ENCODE measurements at places on chromosomes 12 and 14.
A peak's percentile ranks its signal among the peaks of the same experiment; 100 is the strongest.

DNA sequence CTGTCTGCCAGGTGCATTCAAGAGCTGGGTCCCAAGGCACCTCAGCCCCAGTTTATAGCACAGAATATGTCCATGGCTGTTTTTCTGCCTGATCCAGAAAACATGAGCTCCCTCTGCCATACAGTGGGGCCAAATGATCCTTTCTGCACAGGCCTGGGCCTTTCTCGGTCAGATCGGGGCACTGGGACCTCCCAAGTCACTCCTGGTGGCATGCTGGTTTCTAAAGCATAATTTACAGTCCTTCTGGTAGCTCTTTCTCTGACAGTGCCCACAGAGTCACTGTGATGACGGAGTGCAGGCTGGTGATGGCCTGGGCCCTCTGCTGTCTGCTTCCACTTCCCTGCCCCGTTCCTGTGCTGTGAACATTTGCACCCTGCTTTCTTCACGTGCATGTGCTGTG is 99.2 kb downstream of the ADGRD1 start:
- DNase-seq: no peak

DNA sequence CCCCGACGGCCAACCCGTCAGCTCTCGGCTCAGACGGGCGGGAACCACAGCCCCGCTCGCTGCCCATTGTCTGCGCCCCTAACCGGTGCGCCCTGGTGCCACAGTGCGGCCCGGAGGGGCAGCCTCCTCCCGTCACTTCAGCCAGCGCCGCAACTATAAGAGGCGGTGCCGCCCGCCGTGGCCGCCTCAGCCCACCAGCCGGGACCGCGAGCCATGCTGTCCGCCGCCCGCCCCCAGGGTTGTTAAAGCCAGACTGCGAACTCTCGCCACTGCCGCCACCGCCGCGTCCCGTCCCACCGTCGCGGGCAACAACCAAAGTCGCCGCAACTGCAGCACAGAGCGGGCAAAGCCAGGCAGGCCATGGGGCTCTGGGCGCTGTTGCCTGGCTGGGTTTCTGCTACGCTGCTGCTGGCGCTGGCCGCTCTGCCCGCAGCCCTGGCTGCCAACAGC is at the start of gene WNT1:
Gene WNT1 (plus strand): TSS at position 32 of the 450 bp plus-strand sequence. CDS start 329 bp downstream, at position 361.
- DNase-seq: no peak

- no peak for DNase-seq
Measured at GRCh38 chr14:68418174-68419118, 374.4 kb downstream of the ZFP36L1 start.

DNA sequence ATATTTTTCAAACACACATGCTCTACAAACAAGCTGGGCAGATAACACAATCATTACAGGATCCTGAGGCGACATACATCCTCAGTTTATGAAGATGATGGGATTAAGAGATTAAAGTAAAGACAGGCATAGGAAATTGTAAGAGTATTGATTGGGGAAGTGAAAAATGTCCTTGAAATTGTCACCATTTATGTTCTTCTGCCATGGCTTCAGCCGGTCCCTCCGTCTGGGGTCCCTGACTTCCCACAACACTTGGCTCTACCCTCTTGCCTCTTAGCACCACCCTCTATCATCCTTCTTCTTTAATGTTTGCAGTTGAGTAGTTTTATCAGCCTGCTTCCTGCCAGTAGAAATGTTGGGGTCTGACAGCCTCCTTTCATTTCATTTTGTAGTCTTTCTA is 244.4 kb downstream of the DAD1 start:
- DNase-seq: no peak

DNA sequence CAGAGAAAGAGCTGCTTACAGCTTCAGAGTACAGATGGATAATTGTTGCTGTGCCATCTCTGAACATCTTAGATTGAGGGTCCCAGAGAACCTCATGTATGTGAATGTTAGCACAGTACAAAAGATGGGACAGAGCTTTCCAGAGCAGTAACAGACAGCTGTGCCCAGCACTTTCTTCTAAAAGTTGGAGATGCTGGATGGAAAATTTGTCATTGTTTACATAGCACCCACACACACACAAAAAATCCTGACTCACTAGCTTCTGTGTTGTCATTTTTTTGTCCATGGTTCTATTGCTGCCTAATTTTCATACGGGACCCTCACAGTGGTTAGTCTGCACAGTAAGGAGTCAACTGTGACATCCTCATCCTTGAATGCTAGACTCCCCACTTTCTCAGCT is 374.7 kb downstream of the DIO2 start:
- DNase-seq: no peak

DNA sequence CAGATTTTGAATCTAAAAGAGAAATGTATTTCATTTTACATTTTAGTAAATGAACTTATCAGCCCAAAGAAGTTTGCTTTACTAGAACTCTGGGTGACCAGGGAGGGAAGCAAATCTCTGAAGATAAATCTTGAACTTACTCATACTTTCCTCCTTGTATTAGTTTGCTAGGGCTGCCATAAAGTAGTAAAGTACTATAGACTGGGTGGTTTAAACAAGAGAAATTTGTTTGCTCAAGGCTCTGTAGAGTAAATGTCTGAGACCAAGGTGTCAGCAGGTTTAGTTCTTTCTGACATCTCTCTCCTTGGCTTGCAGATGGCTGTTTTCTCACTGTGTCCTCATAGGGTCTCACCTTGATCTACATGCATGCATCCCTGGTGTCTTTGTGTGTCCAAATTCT is 926.0 kb downstream of the DIO2 start:
- DNase-seq: no peak

DNA sequence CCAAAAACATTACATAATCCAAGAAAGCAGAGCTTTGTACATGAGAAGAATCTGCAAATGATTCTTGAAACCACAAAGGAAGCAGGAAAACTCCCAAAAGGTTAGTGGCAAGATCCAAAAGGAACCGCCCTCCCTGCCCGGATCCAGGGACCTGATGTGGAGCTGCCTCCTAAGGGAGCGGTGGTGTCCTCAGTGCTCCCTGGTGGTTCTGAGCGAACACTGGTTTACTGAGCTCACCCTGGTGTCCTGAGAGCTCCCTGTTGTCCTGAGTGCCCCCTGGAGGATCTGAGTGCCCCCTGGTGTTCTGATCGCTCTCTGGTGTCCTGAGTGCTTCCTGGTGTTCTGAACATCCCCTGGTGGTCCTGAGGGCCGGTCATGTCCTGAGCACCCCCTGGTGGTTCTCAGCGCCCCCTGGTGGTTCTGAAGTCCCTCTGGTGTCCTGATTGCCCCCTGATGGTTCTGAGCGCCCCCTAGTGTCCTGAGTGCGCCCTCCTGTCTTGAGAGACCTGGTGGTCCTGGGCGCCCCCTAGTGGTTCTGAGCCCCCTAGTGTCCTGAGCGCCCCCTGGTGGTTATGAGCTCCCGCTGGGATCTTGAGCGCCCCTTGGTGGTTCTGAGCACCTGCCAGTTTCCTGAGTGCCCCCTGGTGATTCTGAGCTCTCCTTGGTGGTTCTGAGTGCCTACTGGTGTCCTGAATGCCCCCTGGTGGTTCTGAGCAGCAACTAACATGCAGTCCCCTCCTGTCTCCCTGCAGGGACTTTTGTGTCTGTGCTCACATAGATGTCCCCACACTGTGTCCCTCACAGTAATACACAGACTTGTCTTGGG is 891.1 kb downstream of the TMEM121 start:
- peak; percentile 55 for DNase-seq

- DNase-seq: peak; percentile 65
Measured at GRCh38 chr12:54984658-54985376, at the start of gene TESPA1. Gene TESPA1, minus strand, starts transcription at chr12:54984762. Its CDS starts 10,200 bp downstream, at chr12:54974562.

GRCh38 chr12:50051101-50051806 is 6.1 kb upstream of the ASIC1 start:
- no peak for DNase-seq

- no peak for DNase-seq
Measured at GRCh38 chr12:57592551-57593165, 1.7 kb downstream of the PIP4K2C start.

- no peak for DNase-seq
Measured at GRCh38 chr12:27974735-27975221, 2.2 kb upstream of the PTHLH start.

- DNase-seq: no peak
Measured at GRCh38 chr12:103809154-103809553, 31.9 kb downstream of the NT5DC3 start.

- DNase-seq: no peak
Measured at GRCh38 chr14:104281768-104282301, 143.4 kb downstream of the KIF26A start.

- DNase-seq: no peak
Measured at GRCh38 chr14:75127903-75128595, 1.2 kb upstream of the NEK9 start.

DNA sequence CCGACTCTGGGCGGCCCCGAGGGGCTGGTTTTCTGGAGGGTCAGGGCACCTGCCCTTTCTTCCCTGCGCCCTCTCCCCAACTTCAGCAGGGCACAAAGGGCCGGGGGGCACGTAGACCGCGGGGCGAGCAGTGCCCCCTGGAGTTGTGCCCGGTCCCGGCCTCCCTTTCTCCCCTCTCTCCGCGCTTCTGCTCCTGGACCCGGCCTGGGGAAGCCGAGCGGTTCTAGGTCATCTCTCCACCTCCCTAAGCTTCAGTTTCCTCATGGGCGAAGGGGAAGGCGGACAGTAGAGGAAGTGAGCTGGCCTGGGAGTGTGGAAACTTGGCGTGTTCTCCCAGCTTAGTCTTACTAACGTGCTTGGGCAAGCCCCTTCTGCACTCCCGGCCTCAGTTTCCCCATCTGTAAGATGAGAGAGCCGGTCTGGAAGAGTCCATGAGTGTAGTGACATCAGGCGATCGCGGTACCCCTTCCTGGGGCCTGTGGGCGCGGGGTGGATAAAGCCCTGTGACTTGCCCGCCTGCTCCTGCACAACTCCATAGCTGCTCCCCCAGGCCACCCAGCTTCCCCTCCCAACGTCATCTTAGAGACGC is 158.6 kb upstream of the PARP11 start:
- no peak for DNase-seq

- DNase-seq: no peak
Measured at GRCh38 chr12:89575374-89575773, 49.5 kb upstream of the POC1B start.

DNA sequence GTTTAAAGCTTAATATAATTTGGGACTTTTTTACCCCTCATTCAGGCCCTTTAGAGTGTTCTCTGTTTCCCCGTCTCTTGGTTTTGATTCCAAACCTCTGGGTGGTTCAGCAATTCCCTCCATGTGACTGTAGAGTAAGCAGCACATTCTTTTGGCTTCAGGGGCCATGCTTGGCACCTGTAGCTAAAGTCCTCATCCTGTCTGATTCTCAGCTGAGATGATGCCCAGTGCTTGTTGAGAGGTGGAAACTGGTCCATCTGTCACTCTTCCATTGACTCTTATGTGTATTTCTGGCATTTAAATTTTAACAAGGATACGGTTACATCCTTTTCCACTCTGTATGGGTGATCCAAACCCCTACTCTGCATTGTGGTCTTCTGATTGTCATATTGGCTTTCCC is 127.1 kb downstream of the DIO2 start:
- DNase-seq: no peak

Measured in stimulated activated CD8-positive, alpha-beta memory T cell treated with anti-CD3 and anti-CD28 coated beads, Interleukin-7, amount 100 ng/mL, for 1 hour (primary cell).